Stimulated activated CD8-positive, alpha-beta memory T cell treated with anti-CD3 and anti-CD28 coated beads, Interleukin-4, amount 100 ng/mL, for 1 hour (primary cell): ENCODE measurements at places on chromosomes 12 and 14.

DNA sequence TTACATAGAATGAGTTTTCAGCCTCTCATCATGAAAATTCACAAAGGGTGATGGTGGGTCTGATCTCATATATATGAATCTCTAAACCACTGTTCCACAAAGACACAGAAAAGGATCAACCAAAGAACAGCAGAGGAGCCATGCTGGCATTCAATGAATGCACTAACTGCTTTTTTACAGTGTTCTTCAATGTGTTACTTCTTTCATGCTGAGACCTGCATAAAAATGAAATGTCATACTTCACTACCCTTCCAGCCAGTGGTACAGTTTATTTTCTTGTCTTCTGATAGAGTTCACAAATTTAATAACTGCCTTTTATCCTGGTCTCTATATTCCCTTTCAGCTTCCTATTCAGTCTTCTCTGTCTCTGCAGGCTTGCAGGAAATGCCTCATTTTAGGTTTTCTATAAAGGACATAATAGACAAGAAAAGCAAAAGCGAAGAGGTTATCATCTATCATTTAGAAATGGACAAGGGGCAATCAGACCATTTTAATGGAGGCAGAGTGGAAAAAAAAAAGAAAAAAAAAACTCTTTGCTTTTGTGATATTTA, 836.7 kb upstream of the FOXG1 start:
- DNase-seq = no peak

DNA sequence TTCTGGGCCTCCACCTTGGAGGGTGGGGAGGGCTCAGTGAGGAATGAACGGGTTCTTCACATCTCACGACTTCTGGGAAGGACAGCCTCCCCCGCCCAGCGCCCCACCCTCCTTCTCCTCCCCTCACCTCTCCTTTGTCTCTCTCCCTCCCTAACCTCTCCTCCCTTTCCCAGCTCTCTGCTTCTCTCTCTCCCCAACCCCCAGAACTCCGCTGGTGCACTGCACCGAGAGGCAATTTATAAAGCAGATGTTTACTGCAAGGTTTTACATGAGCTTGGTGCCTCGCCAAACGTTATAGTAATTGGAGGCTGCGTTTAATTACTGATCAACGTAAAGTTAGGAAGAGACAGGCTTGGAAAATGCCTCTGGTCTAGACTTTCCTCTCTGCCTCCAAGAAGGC, 42.9 kb upstream of the FAM222A start:
- no peak for DNase-seq

DNA sequence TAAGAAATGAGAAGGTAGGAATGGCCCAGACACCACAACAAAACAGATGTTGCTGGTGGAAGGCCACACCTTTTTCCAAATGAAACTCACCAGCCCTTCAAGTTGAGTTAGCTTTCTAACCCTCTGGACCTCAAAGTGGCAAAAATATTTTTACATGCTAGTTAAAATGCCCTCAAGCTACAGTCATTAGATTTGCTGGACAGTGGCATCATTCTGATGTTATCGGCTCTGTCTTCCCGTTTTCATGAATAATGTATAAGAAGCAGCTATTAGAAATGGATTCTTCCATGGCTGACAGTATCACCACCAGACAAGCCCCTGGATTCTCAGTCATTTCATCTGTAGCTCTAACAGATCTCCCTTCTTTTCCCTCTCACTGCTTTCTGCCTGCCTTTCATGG, 37.1 kb upstream of the PLXNC1 start:
- no peak for DNase-seq

DNA sequence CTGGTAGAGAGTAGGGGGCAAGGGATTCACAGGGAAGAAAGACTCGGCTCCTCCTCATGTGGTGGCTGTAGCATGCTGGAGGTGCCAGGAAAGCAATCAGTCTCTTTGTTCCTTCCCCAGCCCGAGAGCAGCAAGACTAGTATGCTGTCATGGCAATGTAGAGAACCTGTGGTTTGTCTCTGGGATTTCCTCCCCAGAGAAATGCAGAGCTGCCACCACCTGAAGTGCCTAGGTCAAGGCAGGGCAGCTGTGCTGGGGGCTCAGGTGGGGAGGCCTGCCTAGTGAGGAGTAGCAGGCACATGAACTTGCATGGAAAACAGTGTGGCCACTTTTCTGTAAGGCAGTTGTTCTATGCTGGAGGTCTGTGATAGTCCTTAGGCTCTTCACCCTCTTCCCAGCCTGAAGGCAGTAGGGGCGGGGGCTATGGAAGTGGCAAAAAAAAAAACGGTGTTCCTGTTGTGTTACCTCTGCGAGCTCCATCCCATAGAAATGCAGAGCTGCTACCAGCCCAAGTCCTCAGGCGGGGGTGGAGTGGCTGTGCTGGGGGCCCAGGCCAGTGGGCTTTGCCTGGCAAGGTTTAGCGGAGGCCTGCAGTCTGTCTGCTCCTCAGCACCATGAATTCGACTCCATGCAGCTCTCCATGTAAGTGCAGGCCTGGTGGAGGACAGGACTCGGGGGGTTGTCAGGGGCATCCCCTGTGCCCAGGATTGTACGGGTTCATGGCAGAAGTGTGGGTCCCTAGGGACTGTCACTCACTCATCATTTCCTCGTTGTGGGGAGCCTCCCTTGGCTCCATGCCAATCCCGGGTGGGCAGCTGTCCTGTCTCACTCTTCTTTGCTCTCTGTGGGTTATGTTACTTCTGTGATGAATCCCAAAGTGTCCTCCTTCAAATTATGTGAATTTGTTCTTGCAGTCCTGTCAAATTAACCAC, 4.1 kb upstream of the CLEC4D start:
- DNase-seq = no peak

DNA sequence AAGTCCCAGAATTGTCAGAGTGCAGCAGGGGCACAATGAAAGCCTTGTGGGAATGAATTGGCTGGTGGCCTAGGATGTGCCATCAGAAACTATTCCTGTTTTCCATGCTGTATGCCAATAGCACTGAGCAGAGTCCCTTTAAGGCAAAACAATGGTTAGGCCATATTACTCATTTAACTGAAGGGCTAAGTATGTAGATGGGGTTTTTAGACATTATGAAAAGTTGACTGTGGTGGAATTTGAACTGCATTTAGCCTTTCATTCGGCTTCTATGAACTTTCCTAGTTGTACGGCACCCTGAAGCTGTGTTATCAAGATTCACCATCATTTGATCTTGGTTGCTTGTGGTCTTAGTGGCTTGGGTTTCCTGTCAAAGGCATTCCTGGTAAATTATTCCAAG, 24.8 kb downstream of the IL26 start:
- DNase-seq = no peak

GRCh38 chr14:61472011-61472672, 150.8 kb downstream of the PRKCH start:
- no peak for DNase-seq

DNA sequence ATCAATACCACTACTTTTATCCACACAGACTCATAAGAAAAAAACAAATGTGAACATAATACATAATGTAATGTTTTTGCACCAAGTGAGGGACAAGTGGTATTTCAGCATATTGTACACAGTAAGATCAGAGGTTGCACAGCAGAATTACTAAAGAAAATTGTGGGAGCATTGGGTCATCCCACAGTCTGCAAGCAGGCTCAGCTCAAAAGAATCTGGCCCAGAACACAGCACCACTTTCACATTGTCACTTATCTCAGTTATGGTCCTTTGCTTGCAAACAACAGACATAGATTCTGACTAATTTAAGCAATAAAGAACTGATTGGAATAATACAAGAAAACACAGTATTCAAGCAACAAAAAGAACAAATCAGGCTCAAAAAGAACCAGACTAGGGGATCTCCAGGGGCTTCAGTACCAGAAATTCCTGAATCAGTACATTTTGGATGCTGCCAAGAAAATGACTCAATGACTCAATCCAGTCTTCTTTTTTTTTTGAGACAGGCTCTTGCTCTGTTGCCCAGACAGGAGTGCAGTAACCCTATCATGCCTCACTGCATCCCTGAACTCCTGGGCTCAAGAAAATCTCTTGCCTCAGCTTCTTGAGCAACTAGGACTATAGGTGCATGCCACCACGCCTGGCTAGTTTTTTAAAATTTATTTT, 42.9 kb upstream of the EEA1 start:
- DNase-seq = no peak

DNA sequence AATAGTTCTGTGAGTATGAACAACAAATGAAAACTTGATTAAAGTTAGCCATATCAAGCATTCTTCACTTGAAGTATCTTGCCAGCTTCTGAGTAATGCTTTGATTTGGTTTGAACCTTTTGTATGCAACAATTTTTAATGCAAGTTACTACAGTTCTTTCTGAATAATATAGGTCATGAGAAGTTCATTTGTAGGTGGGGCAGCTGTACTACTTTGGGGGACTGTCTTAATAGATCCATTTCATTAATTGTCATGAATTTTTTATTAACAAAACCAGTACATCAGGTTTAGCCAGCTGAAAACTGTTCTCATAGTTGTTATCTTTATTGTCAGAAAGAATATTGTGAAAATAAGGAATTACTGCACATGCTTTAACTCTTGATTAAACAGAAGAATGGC, 142.7 kb downstream of the FOXA1 start:
- no peak for DNase-seq

GRCh38 chr14:25090716-25091454, 40.9 kb upstream of the STXBP6 start:
- DNase-seq = no peak
